Cardiac muscle cell (in vitro differentiated cells and primary cell): ENCODE measurements at places on chromosomes 2 and 18.

- peak; percentile 52 for DNase-seq
These were observed 34.5 kb downstream of the RAB31 start for GRCh38 chr18:9742524-9743131.

- peak; percentile 52 for DNase-seq
These were observed 27.2 kb downstream of the CCBE1 start for GRCh38 chr18:59669872-59670657.

DNA sequence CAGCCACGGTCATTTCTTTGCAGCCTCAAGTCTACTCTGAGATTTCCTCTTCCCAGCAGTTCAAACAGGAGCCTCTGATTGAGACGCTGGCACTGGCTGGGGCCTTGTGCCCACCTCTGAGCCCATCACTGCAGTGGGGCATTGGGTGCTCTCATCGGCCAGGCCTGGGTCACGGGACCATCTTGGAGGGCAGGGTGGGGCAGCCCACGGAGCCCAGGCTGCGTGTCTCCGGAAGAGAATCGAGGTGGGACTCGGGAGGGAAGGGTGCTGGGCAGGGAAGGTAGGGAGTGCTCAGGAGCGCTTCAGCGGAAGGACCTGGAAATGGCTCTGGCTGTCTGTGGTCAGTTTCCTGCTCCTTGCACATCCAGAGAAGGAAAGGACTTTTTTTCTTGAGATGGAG, 82.4 kb downstream of the RTP5 start:
- DNase-seq: no peak

DNA sequence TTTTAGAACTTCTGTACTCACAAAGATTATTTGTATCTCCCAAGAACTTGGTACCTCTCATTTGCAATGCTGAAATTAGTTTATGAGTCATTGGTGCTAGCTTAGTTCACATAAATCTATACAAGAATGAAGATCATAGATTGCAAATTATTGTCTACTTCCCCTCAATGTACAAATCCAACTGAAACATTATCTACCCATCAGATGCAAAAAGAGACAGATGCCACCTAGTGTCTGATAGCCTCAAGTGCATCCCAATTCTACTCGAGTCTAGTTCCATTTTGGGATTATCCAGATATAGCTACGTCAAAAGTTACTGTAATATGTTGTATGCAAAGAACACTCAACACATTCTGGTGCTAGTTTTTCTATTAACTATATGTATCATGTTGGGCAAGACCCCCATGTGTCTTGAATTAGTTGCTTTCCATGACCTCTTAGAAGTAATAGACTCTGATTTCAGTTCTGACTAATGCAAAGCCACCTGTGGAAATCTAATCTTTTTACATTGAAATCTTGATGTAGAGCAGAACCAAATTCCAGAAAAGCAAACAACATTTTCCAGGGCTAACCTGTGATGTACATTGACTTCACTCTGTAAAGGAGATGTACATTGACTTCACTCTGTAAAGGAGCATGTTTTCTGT, 210.0 kb downstream of the RBM43 start:
- DNase-seq: peak; percentile 68

GRCh38 chr18:59885579-59886163, 14.1 kb upstream of the PMAIP1 start:
- peak; percentile 80 for DNase-seq

DNA sequence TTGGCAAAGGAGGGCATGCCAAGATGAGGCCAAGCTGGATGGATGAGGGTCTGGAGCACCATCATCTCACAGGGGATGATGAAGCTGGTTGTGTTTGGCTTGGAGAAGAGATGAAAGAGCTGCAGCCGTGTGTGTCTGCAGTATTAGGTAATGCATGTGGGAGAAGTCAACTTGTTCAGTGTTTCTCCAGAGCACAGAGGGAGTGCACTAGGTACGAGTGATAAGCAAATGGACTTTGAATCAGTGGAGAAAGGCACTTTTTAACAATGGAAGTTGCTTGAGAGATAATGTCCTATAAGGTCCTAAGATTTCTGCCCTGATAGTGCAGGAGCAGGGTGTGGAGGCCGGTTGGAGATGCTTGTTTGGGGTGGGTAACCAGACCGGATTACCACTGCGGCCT, 36.0 kb downstream of the SLC14A2 start:
- DNase-seq: no peak

DNA sequence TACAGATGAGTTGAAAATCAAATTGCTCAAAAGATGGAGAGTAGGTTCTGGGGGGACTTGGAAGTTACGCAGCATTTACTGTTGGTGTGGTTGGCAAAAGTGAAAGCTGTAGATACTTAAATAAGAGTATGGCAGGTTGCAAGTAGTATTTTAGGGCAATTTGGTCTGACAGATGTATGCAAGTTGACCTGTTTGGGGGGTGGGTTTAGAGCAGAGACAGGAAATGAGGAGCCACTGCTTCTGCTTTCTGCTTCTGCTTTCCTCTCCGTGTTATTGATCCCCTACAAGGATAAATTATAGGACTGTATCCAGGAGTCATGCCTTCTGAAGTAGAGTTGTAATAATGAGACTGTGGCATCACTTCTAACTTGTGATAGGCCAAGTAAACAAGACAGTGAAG, 71.2 kb downstream of the EPAS1 start:
- DNase-seq: no peak

GRCh38 chr2:171084128-171084527, 76.6 kb downstream of the TLK1 start:
- no peak for DNase-seq

DNA sequence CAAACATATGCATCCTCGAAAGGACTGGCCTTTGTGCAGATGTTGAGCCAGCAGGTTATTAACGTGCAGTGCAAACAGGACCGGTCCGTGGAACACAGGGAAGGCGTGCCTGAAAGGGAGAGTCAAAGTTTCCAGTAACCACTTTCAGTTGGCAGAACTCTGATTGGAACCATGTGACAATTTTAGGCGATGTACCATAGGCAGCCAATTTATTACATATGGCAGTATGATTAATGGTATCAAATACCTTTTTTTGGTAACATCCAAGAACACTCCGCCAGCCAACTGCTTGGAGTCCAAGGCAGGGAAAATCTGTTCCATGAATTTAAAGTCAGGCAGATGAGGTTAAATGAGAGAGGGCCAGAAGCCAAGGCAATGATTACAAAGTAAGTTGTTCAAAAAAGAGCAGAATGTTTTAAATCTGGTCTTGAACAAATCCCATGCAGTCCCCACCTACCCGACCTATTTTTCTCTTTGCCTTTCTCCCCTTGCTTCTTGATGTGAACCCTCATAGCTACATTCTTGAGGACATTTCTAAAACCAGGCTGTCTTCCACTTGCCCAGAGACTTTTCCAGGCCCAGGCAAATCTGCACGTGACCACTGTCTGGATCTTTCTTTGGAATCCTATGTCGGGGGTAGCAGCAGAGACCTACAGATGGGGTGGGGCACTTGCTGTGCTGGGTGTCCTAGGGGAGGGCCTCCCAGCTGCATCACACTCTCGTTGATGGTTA, 351.7 kb downstream of the HRH4 start:
- no peak for DNase-seq

DNA sequence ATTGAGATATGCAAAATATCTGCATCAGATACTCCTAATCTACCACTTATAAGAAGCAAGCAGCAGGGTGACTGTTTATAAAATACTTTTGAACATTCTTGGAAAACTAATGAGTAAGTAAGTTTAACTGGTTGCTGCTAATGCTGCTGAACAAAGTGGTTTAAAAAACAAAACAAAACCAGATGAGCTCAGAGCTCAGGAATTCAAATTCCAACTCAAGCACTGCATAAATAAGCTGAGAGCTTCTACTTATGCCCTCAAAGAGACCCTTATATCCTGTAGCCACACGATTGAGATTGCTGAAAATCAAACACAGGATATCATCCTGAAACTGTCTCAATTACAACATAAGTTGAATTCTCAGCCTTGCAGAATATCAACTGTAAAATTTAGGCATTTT, 62.3 kb upstream of the NYAP2 start:
- peak; percentile 10 for DNase-seq

DNA sequence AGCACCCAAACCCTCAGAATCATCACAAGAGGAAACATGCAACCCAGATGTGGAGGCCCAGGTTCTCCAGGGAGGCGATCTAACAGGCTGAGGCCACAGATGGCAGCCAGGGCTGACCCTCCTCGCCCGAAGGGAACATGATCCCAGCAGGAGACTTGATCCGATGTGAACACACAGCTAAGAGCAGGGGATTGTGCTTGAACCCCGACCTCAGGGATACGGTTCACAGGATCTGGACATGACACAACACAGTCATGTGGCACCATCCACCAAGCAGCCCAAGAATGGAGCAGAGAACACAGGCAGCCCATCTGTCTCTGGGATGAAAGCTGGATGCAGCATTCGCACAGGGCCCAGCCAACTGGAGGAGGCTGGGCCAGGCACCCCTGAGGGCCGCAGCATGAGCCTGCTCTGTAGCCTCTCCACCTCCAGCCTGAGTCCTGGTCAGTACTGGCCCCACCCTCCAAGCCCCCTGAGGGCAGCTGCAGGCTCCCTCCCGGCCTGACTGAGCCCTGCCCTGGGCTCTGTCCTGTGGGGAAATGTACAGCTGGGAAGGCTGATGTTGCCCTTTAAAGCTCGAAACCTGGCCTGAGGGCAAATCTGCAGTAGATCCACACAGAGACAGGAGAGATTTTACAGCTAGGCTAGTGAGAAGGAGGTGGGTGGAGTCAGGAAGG, 39.0 kb downstream of the AQP12A start:
- no peak for DNase-seq

- DNase-seq: no peak
These were observed 115.0 kb downstream of the CERS6 start for GRCh38 chr2:168571061-168571460.

DNA sequence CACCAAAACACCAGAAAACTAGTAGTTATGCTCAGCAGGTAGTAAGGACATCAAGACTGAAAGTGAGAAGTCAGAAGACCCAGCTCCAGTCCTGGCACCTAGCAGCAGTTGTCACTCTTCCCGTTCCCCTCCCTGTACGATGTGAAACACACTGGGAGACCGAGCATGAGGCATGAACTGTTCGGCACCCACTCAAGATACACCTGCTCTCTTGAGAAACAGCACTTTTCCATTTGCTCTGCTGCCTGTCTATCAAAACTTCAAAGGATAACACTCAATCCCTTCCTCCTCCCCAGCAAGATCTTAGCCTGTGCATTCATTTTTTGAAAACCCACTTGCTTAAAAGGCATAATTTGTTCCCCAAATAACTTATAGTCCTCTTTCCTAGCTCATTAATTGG, 123.9 kb downstream of the PLEKHM3 start:
- no peak for DNase-seq

DNA sequence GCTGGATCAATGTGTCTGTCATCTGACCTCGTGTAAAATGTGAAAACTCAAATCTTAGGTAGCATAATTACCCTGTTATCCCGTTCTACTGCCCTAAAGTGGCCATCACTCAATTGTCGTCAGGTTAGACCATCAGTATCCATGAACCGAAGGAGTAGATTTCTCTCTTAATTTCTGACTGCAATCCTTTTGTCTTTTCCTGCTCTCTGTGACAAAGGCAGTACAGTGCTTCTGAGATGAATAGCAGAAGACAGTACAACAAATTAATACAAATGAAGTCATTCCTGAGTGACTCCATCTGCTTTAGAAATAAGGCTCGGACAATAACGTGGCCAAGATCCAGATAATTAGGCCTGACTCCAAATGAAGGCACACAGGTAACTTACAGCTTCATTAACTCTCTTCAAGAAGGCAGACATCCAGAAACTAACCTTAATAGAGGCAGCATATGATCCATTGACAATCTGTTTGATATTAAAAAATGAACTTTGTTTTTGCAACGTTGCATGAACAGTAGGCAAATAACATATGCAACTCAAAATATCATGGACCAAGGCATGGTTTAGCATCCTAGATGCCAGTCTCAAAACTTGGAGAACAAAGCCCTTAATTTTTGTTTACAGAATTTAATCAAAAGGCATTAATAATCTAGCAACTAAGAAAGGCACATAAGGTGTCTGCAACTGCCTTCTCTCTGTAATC, 96.7 kb upstream of the CDH20 start:
- DNase-seq: no peak

- DNase-seq: no peak
These were observed 2.1 kb downstream of the MARCHF7 start for GRCh38 chr2:159714247-159714930.

DNA sequence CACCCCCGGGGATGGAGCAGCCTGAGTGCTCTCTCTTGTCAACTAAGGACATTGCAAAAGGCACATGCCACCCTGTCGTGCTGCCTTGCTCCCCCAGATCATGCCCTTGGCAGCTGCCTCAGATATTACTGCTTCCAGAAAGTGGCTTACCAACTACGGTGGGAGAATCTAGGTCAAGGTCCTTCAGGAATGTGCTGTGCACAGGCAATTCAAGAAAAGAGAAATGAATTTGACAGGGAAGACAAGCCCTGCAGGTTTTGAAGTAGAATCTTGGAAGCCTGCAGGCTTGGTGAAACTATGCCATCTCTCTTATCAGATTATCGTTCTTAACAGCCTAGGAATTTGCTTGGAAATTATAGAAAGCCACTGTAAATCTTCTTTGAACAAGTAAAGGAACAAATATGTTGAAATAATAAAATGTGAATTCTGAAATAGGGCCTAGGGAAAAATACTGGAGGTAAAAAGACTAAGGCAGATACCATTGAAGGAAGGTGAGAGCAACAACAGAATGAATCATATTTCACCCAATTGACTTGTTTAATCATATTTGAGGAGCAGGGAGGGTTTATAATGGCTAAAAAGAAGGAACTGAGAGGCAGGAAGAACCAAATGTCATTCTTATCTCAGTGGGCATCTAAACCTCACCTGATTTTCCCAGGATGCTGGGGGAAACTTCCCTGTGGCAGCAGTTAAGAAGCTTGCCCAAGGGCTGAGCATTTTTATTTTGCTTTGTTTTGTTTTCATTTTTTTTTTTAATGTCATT, 94.0 kb upstream of the GLS start:
- no peak for DNase-seq

DNA sequence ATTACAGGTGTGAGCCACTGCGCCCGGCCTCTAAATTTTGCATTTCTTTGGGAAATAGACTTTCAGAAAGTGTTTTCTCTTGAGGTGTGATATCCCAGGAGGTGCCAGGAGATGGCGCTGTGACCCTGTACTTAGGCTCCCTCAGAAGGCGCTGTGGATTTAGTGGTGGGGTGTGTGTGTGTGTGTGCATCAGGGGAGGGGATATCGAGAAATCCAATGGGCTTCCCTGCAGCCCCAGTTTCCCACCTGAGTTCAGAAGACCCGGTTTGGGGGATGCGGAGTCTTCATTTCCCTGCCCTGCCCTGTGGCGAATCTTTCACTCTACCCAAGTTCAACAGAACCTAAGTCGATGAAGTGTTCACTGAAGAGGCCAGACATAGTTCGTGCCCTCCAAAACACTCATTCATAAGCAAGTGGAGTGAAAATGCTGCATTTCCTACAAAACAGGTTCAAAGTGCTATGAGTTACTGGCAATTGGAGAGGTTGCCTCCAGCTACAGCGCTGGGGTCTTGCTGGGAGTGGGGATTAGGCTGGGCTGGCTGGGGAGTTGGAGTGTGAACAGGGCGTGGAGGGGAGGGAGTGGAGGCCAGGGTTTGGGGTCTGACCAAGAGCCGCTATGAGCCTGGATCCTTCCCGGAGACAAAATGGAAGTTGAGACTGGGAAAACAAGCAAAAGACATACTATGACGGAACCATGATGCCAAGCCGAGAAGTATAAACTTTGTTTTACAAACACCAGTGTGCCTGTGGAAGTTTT, 6.5 kb upstream of the WNT6 start:
- peak; percentile 79 for DNase-seq

GRCh38 chr2:45699032-45699658, 47.7 kb downstream of the PRKCE start:
- no peak for DNase-seq

- no peak for DNase-seq
These were observed 6.7 kb upstream of the UGT1A5 start for GRCh38 chr2:233705911-233706506.
